ENCODE measurements at places on chromosomes 1 and 21. TPM values are rescaled to one million over a fixed set of nuclear protein-coding genes. Genes with fewer than 3 reads are reported as not detected.

The CELA3A gene
- polyA plus RNA-seq, result 0.09 TPM

The FALEC gene
- not detected for polyA plus RNA-seq

The RLF gene
- polyA plus RNA-seq, result 2.4 TPM

The TMEM9 gene
- 202 TPM for polyA plus RNA-seq

The SHISAL2A gene
- polyA plus RNA-seq, result 2.1 TPM

The NMNAT2 gene
- polyA plus RNA-seq, result 6.5 TPM

The LCE1B gene
- not detected for polyA plus RNA-seq

Data from H1 (cell line).